Effector CD4-positive, alpha-beta T cell (primary cell): ENCODE measurements at places on chromosomes 7 and 10.

DNA sequence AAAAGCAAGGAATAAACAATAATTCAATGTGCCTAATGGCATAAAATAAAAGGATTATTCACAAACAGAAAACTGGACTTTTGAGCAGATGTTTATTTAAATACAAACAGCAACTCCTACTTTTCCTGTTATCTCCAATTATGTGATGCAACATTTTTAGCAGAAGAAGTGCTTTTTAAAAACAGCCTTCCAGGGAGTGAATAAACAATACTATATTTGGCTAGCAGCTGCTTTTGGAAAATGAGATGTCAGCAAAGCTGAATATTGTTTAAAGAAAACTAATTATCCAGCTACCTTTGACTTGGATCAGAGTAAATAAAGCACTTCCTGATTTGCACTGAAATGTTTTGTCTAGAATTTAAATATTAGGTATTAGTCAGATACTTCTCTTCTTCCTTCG, 23.2 kb downstream of the CDK1 start:
- DNase-seq = no peak

GRCh38 chr7:6028563-6028962, 2.6 kb upstream of the ANKRD61 start:
- DNase-seq = no peak

- DNase-seq = peak; percentile 15
These were observed 20.3 kb upstream of the HECTD2 start for GRCh38 chr10:91389636-91390512.

DNA sequence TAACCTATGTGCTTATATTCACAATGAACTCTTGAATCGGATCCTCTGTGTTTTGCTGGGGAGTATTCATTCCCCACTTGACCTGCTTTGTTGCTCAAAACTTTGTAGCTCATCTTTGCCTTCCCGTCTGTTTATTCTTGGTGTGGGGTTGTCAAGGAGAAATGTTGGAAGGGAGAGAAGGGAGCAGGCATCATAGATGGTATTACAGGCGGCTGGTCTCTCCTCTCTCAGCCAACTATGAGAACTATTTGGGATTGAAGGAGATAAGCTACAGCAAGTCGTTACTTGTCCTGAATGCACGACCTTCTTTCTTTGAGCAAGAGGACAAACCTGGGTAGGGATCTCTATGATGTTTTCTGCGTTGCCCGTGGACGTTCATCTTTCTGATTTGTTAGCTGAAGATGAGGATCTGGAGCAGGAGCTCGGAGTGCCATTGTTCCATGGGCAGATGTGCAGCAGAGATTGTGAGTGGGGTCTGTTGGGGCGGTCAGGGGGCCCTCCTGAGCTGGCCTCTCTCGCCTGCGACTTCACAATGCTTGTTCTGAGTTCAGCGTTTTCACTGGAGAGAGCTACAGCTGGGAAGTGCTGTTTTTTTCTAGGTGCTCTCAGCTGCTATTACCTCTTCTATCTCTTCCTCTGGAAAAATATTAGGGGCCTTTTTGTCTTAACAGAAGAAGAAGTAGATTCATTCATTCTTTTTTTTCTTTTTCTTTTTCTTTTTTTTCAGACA, 126.9 kb upstream of the KLF6 start:
- DNase-seq = no peak

DNA sequence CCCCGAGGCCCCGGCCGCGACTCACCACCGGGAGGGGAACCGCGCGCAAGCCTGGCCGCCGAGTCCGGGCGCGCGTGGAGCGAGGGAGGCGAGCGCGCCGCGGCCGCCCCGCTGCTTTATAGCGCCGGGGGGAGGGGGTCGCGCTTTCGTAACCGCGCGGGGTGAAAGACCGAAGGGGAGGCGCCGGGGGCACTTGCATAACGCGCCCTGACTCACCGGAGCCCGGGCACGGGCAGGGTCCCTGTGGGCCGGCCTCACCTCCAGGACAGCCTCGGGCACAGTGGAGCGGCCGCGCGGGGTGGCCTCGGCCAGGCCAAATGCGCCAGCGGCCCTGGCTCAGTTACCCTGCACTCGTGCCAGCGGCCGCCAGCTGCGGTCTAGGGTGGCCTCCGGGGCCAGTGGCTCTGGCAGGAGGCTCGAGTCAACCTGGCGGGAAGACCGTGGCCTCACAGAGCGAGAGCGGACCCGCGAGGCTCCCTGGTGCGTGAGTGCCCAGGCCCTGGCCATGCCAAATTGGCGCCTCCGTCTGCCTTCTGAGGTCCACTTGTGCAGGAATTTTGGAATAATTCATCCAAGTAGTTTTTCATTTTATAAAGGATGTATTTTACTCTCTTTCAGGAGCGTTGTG, at the start of gene RBP4:
TSS of gene RBP4 (minus strand) at position 90 of the 628 bp plus-strand sequence. CDS start 207 bp downstream, outside the sequence.
- no peak for DNase-seq

DNA sequence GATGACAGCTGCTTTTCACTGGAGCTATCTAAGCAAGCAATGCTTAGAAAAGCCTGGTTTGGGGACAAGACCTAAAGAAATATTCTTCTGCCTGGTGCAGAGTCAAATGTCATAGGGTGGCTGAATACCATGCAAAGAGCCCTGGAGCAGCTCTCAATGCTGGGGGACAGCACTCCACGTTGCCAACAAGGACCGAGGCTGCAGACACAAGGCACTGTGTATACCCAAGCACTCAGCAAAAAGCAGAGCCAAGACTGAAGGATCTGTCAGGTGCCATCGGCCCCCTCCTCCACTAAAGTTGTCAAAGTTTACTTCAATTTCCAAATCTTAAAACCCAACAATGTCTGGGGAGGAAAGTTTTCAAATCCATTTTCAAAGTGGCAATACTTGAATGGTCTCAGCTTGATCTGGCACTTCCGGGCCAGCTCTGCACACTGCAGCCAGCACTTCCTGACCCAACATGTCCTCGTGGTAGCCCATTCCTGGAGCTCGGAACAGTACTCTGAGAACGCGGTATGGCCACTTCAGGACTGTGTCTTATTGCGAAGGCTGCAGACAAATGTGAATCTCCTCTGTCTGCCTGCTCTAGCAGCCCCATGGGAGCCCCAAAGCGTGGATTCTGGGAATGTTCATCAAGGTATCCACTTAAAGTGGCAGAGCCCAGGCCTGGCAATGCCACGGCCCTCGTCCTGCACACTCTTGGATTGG, 191.8 kb downstream of the TNS3 start:
- no peak for DNase-seq

DNA sequence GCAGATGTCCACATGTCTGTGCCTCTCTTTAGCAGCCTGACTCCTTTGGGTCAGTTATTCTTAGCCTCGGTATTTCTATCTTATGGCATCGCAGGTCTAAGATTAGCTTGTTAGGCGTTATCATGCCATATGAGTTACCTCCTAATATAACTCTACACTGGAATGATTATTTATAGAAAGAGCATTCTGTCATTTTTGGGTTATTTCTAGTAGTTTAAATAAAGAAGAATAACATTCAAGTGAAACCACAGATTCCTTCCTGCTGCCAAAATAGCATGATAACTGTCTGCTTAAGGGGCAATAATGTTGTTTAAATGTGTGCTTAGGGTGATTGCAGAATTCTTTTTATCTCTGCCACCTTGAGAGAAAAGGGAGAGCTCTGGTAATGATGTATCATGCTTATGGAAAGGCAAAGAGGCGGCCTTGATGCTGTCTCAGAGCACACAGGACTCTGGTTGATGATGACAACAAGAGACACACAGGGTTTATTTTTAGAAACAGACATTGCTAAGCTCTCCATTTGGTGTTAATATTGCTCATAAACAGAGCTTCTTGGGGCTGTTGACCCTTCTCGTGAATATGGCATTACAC, 10.4 kb downstream of the HDAC9 start:
- DNase-seq = no peak
